ENCODE measurements at places on chromosomes 2 and 18. TPM values are rescaled to one million over a fixed set of nuclear protein-coding genes. Genes with fewer than 3 reads are reported as not detected.

DNA sequence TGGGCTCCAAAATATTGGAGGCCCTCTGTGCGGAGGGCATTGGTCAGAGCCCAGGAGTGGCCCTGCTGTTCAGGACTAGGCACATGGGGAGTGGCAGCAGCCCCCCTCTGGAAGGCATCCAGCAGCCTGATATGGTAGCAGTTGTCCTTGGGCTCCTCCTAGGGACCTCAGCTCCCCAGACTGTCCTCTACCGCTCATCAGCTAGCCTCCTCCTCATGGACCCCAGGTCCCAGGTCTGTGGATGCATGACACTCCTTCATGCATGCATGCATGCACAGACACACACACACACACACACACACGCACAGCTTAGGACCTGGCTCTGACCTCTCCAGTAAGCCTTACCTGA lies 15.4 kb upstream of the ATP6V1B1 start:
- DNase-seq = no peak

- DNase-seq = no peak
Measured at GRCh38 chr2:201793631-201794030, 12.7 kb upstream of the CDK15 start.

The DCDC2C gene
- total RNA-seq = not detected

DNA sequence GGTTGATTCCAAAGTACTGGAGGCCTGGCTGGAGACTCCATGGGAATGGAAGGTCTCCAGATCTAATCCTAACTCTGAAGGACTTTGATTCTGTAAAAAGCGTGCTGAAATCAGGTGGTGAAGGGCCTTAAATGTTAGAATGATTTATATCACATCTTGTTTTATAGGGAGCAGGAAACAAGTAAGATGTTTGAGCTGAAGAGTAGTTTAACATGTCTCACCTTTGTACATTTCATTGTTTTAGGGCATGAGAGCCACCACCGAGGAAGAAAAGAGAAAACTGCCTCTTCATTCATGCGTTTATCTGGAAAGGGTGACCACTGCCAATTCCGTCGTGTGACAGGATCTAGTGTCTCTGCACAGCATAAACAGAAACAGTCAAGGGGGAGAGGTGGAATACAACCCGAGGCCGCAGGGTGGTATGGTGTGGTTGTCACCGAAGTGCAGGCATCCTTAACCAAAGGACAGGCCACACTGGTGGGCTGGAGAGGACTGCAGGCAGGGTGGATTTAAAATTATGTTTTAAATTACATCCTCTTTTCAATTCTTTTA lies 445.3 kb downstream of the SLC4A3 start:
- no peak for DNase-seq

DNA sequence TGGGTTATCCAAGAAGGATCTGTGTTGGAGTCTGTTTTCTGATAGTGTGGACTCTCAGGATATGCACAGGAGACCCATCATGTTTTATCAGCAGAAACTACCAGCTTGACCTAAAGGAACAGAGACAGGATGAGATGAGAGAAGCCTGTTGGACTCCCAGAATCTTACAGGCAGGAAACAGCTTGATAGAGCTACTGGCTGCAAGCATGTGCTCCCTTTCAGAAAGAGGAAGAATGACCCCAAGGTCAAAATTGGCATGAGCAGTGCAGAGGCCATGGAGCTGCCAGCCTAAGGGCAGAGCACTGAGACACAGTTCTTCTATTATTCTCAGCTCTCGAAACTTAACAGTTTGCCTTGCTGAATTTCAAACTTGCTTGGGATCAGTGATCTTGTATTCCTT lies 135.2 kb upstream of the NFATC1 start:
- DNase-seq = no peak

DNA sequence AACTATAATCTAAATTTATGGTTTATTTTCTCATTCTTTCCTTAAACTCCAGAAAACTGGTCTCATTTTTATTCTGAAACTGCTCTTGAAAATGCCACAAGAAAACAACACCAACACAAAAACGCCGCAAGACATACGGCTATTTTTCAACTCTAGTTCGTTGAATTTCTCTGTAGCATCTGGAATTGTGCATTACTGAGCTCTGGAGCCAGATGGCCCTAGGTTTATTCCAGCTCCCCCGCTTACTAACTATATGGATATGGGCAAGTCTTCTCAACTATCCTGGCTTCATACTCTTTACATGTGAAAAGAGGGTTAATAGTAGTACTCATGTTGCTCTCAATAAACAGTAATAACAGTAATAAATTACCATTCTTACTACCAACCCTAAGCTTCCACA lies 19.9 kb downstream of the FAM98A start:
- DNase-seq = no peak

DNA sequence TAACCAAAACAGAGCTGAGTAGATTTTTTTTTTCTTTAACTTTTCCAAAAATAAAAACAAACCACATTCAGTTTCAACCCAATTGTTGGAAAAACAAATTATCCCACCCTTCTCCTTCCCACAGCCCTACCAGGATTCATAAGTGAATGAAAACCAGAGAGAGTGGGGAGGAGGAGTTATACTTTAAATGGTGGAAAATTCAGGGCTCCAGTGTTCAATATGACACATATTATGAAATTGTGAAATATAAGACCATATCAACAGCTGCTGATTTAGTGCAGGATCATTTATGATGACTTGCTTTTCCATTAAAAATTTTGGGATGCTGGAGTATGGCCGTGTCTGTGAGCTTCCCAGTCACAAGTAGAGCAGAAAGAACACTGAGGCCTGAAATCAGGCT lies 26.7 kb downstream of the COLEC12 start:
- DNase-seq = no peak

DNA sequence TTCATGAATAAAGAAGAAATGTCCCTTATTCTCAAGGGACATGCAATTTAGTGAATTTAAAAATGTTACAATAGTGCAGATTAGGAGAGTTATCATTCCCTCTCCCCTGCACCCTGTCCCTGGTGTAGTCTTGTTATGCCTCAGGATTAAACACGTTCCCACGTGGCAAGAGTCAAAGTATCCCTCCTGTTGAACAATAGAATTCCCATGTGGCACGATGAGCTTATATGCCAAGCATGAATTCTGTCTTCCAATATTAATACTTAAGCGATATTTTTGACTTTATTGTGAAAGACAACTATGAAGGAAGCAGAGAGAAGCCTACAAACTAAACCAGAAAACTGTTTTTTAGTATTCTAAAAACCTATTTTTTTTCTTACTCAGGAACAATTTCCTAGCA lies 36.7 kb upstream of the SPAG16 start:
- DNase-seq = no peak

- DNase-seq = no peak
Measured at GRCh38 chr2:231371430-231372054, 24.0 kb upstream of the B3GNT7 start.

DNA sequence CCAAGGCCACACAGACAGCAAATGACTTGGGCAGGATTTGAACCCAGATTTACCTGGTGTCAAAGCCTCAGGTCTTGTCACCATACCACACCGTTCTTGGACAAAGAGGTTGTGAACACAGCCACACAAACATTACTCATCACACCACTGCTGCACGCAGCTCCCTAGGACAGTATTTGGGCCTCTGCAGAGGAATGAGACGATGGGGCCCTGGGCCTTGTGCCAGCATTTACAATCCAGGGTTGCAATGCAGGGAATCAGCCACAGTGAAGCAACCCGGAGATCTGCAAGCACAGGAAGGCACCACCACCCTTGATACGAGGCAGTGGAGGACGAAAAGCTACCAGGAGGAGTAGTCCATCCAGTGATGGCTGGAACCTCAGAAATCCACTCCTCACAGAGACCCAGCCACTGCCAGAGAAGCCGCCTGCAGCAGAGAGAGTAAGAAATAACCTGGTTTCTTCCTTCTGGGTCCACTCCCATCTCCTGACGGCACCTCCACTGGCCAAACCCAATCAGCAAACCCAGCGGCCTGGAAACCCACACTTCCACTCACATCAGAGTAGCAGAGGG lies 3.7 kb upstream of the MTCL1 start:
- no peak for DNase-seq

DNA sequence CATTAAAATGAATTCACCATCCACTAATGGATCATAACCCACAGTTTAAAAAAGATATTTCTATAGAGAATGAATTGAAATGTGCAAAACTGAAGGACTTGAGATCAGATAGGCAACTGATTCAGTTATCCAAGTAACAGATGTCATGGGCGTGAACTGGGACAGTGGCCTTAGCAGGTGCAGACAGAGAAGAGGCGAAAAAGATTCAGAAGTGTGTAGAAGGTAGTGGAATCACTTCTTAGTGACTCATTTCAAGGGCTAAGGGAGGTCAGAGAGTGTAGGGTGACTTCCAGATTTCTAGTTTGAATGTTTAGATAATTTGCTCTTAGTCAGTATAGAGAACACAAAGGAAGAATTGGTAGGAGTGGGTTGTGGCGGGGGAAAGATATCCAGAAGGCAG lies 79.7 kb downstream of the EHBP1 start:
- DNase-seq = no peak

The ARL4C gene
- total RNA-seq = 126 TPM

The GAL3ST2 gene
- 0.34 TPM for total RNA-seq

DNA sequence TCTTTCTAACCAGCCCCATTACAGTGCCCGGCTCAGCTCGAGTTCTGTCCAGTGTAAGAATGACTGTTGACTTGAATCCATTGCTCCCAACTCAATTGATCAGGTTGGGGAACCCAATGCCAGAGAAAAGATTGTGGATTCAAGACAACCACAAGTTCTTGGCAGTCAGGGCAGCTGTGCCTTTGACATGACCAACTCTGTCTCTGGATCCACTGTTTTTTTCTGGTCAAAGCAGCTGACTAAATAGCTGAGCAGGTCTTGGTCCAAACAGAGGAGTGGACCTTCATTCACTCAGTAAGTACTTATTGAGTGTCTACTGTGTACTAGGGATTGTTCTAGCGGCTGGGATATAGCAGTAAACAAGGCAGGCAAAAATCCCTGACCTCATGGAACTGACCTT lies 6.3 kb upstream of the ATOH8 start:
- no peak for DNase-seq

DNA sequence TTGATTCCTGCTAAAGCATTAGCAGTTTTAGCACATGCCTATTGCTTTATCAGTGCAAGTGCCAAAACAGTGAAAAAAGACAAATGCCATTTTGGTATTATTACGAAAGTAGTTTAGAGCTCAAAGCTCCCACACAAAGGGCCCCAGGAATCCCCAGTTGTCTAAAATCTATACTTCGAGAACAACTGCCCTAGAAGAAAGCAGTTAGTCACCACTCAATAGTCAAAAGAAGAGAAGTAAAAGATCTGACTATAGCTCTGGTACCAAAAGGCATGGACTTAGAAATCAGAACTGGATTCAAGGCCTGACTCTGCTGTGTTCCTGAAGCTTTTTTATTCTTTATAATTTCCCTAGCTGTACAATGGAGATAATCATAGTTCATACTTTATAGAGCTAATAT lies 21.8 kb downstream of the SCN3A start:
- no peak for DNase-seq

GRCh38 chr2:241804326-241805229 lies 4.4 kb upstream of the NEU4 start:
- peak; percentile 46 for DNase-seq

DNA sequence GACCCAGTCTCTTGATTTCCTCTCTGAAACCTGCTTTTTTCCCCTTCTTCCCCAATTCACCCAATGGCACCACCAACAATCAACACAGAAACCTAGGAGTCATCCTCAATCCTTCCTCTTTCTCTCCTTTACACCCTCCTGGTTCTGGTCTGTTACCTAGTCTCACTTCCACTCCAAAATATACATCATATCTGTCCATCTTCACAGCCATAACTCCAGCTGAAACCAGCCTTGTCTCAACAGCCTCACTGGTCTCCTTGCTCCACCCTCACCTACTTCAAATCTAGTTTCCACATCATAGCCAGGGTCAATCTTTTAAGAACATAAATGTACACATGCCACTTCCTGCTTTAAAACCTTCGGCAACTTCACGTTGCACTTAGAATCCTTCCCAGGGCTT lies 11.8 kb upstream of the TWSG1 start:
- no peak for DNase-seq

DNA sequence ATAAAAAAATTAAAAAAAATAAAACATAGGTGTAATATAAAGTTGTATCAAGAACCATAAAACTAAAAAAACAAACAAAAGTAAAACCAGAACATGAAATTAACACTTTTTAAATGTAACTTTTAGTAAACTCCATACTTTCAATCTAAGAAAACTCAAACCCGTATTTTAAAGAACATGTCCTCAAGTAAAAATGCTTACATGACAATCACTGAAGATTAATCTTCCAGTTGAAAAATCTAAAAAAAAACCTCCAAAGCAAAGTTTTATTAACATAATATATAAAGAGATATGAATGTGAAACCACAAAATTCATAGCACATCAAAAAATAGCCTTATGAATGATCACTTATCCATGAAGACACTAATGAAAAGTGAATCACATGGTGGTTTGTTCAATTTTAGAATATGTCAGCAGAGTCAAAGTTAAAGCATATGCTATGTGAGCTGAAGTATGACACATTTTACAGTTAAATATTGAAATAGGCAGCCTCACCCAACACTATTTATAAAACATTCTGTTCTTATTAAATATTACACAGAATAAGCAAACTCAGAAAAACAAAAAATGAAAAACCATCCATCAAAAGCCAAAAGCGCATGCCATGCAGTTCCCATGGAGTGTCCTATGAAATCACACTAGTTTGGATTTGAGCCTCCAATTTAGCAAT lies 23.1 kb upstream of the CHAC2 start:
- no peak for DNase-seq

- no peak for DNase-seq
Measured at GRCh38 chr18:74331404-74331803, 15.8 kb downstream of the C18orf63 start.

The ABCB11 gene
- not detected for total RNA-seq

DNA sequence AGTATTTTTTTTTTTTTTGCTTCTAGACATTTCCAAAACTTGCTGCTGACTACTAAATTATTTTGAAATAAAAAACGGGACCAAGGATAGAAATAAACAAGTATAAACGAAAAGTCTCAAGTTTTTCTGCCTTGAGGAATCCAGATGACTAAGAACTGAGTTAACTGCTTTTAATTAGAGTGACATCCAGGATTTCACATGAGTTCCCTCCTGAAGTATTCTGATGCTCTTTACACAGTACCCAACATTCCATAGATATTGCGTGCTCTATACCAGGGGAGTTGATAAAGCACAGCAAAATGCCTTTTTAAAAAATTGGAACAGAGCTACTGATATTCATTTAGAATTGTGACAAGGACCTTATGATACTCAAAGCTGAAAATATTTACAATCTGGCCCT lies 618.0 kb downstream of the CCDC85A start:
- no peak for DNase-seq

The ANKRD62 gene
- not detected for total RNA-seq

- peak; percentile 88 for DNase-seq
Measured at GRCh38 chr2:12716032-12716281, 779 bp upstream of the TRIB2 start.

The NT5DC4 gene
- total RNA-seq = not detected

The C2orf81 gene
- total RNA-seq = 1.5 TPM

DNA sequence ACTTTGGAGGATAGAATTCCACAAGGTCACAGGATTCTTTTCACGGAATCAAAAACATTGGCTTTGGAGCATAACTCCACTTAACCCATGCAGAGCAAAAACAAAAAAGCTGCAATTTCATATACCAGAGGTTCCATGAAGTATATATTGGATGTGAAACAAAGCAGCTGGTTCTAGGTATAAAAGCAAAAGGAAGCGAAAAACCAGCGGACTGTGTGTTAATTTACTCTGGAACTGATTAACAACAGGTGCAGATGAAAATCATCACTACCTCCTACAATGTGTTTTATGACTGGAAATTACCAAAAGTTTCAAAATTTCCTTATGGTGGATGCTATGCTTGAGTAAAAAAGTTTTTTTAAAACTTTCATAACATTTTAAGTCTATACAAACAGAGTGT lies 54.4 kb upstream of the LINC00305 start:
- DNase-seq = no peak
